ENCODE measurements at places on chromosomes 6 and 20.
A peak's percentile ranks its signal among the peaks of the same experiment; 100 is the strongest.

- no peak for DNase-seq
These were observed 4.8 kb downstream of the EDN1 start for GRCh38 chr6:12294851-12295536.

GRCh38 chr6:74356391-74356790, 660.4 kb downstream of the CD109 start:
- peak; percentile 31 for DNase-seq

GRCh38 chr6:79818471-79818870, 128.9 kb downstream of the ELOVL4 start:
- DNase-seq: peak; percentile 4

GRCh38 chr6:43972913-43973300, 154.3 kb downstream of the MRPL14 start:
- DNase-seq: peak; percentile 90

DNA sequence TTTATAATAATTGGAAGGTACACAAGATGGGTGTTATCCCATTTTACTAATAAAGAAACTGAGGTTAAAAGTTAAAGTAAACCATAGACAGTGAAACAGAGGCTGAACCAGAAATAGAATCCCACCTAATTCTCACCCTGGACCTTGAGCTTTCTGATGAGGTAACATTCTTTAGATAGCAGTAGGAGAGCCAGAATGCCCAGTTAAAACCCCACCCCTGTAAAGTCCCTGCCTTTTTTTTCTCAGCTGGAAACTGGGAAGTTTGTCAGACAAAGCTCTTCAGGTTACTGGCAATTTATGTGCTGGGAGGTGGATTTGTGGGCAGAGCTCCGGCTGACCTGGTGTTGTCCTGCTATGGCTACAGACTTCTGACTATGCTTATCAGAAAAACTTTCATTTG, 1.9 kb upstream of the MCHR2 start:
- no peak for DNase-seq

- no peak for DNase-seq
These were observed 92.0 kb upstream of the TMEM181 start for GRCh38 chr6:158467923-158468322.

DNA sequence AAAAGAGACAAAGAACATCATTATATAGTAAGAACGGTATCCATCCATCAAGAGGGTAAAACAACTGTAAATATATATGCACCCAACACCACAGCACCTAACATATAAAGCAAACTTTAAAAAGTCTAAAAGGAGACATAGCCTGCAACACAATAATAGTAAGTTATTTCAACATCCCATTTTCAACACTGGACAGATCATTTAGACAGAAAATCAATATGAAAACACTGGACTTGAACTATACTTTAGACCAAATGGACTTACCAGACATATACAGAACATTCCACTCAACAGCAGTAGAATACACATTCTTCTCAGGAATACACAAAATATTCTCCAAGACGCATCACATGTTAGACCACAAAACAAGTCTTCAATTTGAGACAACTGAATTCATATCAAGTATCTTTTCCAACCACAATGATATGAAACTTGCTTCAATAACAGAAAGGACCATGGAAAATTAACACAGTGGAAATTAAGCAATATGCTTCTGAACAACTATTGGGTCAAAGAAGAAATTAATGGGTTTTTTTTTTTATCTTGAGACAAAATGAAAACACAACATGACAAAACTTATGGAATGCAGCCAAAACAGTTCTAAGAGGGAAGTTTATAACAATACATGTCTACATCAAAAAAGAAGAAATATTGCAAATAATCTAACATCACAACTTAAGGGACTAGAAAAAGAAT, 23.9 kb upstream of the ASF1A start:
- DNase-seq: no peak

DNA sequence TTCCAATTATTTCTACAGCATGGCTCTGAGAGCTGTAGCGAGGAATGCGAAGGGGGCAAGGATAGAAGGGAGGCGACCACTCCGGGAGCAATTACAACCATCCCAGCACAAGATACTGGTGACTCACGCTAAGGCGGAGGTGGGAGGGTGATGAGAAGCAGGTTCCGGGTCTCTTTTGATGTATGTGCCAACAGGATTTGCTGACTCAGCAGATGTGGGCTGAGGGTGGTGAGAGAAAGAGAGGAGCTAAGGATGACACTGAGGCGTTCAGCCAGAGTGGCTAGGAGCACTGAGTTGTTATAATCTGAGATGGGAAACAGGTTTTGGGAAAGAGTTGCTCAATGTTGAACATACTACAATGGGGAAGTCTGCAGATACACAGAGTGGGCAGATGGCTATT, 9.3 kb upstream of the TXNDC5 start:
- DNase-seq: peak; percentile 81

- DNase-seq: no peak
These were observed 133.5 kb upstream of the CCDC28A start for GRCh38 chr6:138640028-138640427.

DNA sequence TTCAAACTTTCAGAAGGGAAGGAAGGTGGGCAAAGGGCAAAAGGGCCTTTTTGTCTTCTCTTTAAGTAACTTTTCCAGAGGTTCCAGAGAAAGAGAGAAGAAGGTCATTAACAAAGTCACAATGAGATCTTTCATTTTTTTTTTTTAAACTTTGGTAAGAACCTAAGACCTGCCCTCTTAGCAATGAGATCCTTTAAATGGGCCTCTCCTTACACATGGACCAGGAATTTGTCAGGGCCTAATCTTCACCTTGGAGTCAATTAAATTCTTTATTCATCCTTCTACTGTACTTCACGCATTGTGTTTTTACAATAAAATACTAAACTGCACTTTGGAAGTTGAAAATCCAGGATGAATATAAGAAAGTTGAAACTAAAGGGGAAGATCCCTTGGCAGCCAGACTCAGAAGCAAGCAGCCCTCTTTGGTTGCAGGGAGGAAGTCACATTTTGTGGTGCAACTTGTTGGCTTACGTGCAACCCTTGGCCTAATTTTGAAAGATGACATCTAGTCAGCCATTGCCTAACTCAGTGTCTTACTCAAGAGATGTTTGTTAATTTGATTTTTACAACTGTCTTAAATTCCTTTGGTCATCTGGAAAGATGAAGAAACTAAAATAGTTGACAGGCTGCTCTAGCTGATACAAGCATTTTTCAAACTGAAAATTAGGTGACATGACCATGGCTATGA, 11.9 kb upstream of the TMEM170B start:
- DNase-seq: peak; percentile 70

- peak; percentile 43 for DNase-seq
These were observed 8.5 kb downstream of the L3MBTL3 start for GRCh38 chr6:130026859-130027258.

GRCh38 chr6:32166411-32167061, 2.1 kb downstream of the EGFL8 start:
- DNase-seq: no peak
